ENCODE measurements at places on chromosomes 12 and 14.

DNA sequence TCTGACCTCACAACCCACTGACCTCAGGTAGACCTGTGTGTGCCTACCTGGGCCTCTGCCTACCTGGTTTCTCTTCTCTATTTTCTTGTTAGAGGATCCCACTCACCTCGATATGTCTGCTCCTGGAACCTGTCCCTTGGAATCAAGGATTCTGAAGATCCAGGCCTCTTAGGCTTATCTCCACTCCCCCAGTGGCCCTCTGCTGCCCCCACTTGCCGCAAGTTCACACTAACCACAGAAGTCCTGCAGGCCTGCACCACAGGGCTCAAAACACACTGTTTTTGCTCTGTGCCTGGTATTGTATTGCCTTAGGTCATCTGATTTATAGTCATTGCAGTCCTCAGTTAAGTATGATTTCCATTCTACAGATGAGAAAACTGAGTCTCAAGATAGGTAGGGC lies 15.3 kb upstream of the NRXN3 start:
- DNase-seq: no peak

- DNase-seq: no peak
Observed at GRCh38 chr14:101098641-101099040, 195.1 kb upstream of the RTL1 start.

DNA sequence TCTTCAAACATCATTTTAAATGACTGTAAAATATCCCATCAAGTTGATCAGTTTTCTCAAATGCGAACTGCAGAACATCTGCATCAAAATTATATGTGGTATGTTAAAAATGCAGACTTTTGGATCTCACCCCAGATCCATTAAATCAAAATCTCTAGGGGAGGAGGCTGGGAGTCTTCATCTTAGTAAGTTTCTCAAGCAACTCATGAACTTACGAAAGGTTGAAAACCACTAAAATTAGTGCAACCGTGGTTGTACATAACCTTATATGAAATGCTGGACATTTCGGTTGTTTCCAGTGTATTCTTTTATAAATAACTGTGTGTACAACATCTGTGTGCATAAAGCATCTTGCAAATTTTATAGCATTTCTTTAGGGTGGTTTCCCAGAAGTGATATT lies 39.2 kb downstream of the ZFP36L1 start:
- DNase-seq: no peak

DNA sequence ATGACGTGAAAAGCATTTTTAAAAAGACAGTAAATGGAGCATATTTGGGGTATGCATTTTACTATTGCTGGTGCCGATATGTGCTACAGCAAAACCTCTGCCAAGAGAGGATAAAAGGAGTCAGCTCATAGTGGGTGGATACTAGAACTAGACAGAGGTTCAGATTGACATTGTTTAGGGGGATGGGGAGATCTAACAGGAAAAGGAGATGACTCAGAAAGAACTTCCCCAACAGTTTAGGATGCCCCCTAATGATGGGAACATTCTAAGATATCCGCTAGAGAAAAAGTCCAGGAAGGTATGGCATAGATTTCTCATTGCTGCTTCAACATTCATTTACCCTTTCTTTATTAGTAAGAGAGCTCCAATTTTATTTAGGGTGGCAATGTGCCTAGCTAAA lies 110.5 kb upstream of the CLEC14A start:
- no peak for DNase-seq

DNA sequence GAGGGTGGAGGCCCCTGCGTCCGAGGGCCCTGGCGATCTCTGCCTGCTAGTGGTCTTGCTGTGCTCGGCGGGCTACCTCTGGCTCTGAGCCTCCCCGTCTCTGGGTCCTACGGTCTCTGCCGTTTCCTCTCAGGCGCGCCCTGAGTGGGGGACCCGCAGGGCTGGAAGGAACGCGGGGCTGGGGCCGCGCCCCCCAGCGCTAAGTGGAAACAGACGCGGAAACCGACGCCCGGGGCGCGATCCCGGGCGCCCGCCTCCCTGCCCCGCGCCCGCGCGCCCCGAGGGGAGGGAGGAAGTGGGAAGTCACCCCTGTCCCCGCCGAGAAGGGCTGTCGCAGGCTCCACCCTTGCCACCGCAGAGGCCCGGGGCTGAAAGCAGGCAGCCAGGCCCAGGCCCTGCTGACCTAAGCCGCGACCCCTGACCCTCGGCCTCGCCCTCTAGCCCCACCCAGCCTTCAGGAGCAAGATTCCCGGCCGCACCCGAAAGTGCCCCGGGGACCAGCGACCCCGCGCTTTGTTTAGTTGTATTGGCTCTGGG lies 831 bp downstream of the CRIP1 start:
- DNase-seq: no peak

GRCh38 chr12:24418157-24418556 lies 468.7 kb upstream of the SOX5 start:
- no peak for DNase-seq

- DNase-seq: no peak
Observed at GRCh38 chr12:32120419-32120818, 13.8 kb downstream of the BICD1 start.

DNA sequence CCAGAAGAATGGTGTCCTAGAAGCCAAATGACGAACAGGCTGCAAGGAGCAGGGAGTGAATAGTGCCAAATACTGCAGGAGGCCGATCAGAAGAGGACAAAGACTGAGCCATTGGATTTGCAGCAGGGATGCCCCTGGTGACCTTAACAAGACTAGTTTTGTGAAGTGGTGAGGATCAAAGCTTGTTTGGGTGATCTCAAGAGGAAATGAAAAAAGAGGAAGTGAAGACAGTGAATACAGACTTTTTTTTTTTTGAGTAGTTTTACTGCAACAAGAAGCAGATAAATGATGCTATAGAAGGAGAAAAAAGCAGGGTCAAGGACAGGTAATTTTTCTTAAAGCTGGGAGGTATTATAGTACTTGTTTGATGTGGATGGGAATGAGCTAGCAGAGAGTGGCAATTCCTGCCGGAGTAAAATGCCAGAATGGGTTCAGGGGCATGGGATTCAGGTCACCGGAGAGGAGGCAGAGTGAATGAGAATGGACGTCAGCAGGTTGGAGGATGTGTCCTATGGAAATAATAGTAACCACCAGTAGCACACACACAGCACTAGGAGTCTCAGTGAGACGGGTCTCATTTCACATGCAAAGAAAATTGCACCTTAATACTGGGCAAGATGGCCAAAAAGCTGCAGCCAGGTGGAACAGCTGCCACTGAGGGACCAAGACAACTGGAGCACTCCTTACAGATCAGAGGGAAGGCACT lies 345.8 kb upstream of the CCDC196 start:
- DNase-seq: no peak

- no peak for DNase-seq
Observed at GRCh38 chr12:92702754-92703679, at the start of gene PLEKHG7. Gene PLEKHG7, plus strand, starts transcription at chr12:92702989. Its CDS starts 3,643 bp downstream, at chr12:92706632.

DNA sequence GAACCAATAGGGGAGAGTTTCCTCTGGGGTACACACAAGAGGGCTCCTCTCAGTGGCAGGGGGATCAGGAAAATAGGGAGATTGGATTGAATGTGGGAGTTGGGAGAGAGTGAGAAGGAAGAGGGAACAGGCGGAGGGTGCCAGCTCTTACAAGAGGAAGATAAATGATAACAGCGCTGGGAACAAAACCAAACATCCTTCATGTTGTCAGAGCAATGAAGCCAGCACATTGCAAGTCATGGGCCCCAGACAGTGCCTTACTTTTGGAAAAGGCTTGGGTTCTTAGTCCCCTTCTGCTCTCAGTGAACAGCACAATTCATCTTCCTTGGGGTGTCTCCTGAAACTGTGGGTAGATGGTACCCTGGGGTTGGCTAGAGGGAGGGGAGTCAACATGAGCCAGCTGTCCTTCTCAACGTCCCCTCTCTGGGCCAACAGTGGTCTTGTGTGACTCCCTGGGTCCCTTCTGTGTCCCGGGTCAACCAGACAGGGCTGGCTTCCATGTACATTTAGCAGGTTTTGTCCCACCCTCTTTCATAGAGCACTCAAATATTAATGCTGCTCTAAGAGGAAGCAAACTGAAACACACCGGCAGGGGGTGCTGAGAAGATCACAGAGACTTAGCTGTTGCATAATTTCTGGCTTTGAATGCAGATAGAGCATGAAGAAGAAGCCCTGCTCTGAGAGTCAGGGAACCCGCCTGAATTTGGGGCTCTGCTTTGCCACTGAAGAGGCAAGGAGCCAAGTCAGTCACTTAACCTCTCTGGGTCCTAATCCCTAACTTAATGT lies 138.5 kb downstream of the ESRRB start:
- no peak for DNase-seq

DNA sequence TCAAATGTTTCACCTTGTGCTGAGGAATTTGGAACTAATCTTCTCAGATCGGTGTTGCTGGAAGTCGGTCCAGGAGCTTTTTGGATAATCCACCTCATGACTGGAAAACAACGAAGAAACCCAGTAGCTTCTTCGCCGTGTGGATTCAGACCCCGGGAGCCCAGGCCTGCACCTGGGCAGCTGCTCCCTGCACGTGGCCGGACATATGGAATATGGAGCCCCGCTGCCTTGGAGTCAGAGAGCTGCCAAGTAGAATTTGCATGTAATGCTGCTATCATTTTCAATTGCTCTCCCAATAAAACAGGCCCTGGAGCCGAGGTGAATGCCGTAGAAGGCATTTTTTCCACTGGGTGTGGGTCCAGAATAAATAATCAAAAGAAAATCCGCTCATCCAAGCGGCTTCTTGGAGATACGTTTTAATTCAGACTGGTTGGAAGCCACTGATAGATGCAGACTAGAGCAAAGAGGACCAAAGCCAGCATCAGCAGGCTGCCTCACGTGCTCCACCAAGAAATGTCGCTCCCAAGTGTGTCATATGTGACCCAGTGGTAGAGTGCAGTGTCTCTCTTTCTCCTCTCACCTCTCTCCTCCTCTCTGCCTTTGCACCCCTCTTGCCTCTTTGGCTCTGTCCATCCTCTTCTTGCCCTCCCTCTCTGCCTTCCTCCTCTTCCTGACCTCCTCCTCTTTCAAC lies 115.3 kb downstream of the ZNF664 start:
- DNase-seq: no peak

- no peak for DNase-seq
Observed at GRCh38 chr12:65840793-65841670, 16.7 kb downstream of the HMGA2 start.

DNA sequence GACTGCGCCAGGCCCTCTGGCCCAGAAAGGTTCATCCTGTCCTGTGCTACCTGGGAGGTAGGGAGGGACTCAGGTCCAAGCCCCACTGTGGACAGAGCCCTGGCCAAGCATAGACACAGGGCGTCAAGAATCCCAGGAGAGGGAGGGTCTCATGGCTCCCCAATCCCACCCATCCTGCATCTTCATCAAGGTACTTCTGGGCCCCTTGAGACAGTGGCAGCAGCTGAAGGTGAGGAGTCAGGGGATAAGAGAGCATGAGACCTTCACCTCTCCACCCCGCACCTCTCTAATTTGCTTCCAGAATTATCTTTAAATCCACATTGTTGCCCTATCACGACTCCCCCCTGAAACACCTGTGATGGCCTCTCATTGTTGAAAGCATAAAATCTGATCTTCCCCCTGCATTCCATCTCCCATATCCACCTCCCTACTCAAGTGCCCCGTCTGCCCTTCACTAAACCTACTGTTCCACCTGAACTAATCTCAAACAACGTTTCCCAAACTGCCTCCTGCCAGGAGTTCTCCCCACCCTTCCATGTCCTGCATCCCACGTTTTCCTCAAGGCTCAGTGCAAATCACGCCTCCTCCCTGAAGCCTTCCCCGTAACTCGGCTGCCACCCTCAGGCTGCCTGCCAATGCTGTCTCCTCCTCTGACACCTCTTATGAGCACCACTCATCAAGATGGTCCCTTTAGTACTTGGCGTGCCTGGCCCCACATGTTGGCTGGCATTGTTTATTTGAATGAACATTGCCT lies 27.1 kb downstream of the KRT18 start:
- no peak for DNase-seq

GRCh38 chr14:77790566-77791224 lies 9.2 kb upstream of the ADCK1 start:
- DNase-seq: no peak

GRCh38 chr12:10389904-10390303 lies at the start of gene KLRK1:
Gene KLRK1, minus strand, starts transcription at chr12:10390041. Its CDS starts 1,231 bp downstream, at chr12:10388810.
- no peak for DNase-seq

DNA sequence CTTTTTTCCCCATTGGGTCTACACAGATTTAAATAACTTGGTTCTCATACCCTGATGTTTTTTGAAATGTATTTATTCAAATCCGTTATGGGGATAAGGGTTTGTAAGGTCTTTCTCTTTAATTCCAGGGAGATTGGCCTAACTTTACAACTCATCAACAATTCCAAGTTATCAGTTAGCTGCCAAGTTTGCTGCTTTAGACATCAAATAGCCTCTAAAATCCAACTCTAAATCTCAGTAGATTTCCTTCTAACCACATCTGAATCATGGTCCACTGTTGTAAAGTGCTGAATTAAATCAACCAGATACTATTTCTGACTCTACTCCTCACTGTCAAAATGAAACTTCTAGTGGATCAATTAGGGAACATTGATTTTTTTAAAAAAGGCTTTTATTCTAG lies 364.1 kb upstream of the E2F7 start:
- no peak for DNase-seq

GRCh38 chr12:89433634-89434033 lies 81.3 kb upstream of the DUSP6 start:
- no peak for DNase-seq

DNA sequence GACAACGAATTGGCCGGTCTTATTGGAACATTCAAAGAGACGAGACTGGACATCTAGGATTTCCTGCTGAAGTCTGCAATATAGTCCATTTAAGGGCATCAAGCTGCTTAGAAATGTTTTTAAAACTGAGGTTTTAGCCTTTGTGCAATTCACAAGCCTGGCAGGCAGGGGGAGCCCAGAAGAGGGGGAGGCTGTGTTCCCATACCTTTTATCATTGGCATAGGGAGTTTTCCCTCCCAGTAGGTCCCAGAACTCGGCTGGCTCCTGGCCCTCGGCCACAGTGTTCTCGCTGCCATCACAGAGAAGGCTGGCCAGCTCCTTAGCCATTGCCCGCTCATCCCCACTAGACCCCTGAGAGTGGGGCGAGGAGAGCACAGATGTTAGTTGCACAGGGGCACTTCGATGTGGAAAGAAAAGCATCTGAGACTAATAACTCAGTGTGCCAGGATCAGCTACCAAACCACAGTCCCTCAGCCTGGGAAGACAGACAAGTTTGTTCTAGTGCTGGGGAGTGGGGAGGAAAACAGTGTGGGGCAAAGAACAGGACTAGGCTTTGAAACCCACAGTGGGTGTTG lies 15.1 kb downstream of the AVIL start:
- peak; percentile 31 for DNase-seq

GRCh38 chr12:85625467-85625866 lies 210.7 kb downstream of the RASSF9 start:
- DNase-seq: no peak

GRCh38 chr12:14843425-14843887 lies at the start of gene ART4:
Gene ART4, minus strand, starts transcription at chr12:14843526. Its CDS starts 413 bp downstream, at chr12:14843113.
- DNase-seq: no peak

- DNase-seq: no peak
Observed at GRCh38 chr12:69755302-69755701, 16.6 kb downstream of the RAB3IP start.

- DNase-seq: no peak
Observed at GRCh38 chr12:131368668-131369071, 342.2 kb upstream of the SFSWAP start.

GRCh38 chr12:58920102-58920960 lies at the start of gene LRIG3:
Gene LRIG3, minus strand, starts transcription at chr12:58920504. Its CDS starts 269 bp downstream, at chr12:58920235.
- peak; percentile 83 for DNase-seq

- DNase-seq: no peak
Observed at GRCh38 chr12:57160741-57161140, 13.3 kb upstream of the LRP1-AS start.

Data from amygdala (tissue), 56 donors.